ENCODE measurements at places on chromosomes 7 and 10. TPM values are rescaled to one million over a fixed set of nuclear protein-coding genes. Genes with fewer than 3 reads are reported as not detected.
A peak's percentile ranks its signal among the peaks of the same experiment; 100 is the strongest.

The TRPV5 gene
- not detected for total RNA-seq

The ERVW-1 gene
- total RNA-seq = not detected

The CXCL12 gene
- total RNA-seq = 0.77 TPM

The TSPAN12 gene
- 89.3 TPM for total RNA-seq

The CALCR gene
- not detected for total RNA-seq

The MEOX2 gene
- 2.1 TPM for total RNA-seq

The DCLRE1C gene
- 5.4 TPM for total RNA-seq

The CYP17A1 gene
- total RNA-seq = not detected

GRCh38 chr7:134865001-134865845 is 85.8 kb downstream of the CALD1 start:
- DNase-seq = no peak

GRCh38 chr10:87987206-87987605 is 123.8 kb downstream of the PTEN start:
- no peak for DNase-seq

DNA sequence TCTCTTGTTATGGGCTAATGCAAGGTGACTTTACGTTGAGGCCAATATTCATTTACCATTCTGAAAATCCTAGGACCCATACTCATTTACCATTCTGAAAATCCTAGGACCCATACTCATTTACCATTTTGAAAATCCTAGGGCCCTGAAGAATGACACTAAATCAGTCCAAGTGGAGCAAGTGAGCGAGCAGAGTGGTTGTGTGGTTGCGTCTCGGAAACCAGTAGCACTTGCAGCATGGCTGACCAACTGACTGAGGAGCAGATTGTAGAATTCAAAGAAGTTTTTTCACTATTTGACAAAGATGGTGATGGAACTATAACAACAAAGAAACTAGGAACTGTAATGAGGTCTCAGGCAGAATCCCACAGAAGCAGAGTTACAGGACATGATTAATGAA is 6.9 kb downstream of the SAR1A start:
- DNase-seq = no peak

- DNase-seq = no peak
These were observed 100.9 kb downstream of the PDGFA start for GRCh38 chr7:418636-419280.

- no peak for DNase-seq
These were observed 492.5 kb upstream of the AKR1E2 start for GRCh38 chr10:4333459-4333894.

DNA sequence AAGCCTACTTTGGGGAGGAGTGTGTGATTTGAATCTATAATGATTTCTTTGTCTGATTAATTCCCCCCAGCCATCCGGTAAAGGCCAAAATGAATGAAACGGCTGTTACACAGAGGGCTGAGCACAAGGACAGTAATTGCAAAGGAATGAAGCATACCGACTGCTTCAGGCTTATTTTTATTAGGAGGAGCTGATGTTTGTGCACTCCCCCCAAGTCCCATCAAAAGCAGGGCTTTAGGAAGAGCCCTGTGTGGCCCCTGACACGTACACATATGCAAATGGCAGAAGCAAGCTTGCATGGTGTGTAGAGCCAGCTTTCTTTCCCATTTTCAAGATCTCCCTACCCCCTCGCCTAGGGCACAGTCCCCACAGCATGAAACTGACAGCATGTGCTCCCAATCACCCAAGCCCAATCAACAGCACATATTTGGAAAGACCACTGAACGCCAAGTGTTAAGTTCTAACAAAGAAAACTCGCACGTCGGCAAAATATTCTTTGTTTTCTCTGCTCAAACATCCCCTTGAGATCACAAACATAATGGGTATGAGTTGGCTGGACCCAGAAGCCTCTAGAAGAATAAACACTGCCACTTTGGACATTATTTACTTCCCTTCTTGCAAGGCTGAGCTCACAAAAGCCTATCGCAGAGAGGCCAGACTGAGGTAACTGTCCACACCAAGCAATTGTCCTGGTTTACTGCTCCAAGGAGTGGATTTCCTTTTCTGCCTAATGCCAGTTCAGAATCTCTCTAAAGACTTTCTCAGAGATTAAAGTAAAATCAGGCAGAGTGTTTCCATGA is 143.0 kb downstream of the CUBN start:
- peak; percentile 84 for DNase-seq

DNA sequence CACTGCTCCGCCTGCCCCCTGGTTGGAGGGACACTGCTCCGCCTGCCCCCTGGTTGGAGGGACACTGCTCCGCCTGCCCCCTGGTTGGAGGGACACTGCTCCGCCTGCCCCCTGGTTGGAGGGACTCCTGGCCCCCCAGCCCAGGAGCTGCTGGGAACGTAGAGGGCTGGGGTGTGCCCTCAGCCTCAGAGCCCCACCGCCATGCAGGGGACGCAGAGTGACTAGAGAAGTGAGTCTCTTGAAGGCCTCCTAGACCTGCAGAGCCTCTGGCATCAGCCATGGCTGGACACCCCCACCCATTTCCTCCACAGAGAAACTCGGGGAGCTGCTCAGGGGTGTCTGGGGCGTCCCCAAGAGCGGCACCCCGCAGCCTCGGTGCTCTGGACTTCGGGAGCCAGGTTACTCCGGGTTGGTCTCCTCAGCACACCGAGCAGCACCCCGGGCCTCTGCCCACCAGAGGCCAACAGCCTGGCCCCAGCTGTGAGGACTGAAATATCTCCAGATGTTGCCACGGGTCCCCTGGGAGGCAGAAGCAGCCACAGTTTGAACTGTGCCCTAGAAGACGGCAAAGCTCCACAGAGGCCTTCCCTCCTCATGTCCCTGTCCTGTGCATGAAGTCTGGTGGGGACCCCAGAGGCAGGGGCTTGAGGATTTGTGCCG is 191.9 kb downstream of the ELFN1 start:
- DNase-seq = no peak

DNA sequence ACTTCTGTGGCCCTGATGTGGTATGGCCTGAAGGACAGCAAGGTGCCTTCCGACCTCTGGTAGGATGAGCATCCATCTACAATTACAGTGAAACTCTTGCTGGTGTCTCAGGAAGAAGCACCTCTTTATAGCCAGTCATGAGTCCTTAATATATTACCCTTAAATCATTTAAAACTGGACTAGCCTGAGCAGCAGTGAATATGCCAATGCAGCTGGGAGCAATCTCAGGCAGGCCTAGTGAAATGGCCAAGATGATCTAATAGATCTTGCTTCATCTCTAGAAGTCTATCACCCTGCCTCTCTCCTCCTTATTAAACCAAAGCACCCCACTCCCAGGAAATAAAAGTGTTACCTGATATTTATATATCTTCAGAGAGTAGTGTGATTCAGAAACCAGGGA is 66.7 kb upstream of the SORCS3 start:
- DNase-seq = no peak

DNA sequence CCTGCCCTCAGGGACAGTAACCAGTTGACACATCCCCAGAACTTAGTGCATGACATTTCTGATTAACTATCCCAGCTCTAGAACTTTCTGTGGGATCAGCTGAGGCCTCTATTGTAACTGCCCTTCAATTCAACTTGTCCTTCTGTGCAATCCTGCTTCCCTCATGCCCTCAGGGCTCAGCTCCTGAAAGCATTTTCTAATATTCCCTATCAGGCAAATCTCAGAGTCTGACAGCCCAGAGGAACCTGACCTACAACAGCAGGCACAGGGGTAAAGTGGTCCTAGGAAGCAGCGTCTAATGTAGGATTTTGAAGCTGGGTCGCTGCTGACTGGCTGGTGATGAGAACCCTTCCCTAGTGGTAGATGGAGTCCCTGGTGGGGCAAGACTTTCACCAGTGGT is 13.6 kb upstream of the STN1 start:
- DNase-seq = no peak

DNA sequence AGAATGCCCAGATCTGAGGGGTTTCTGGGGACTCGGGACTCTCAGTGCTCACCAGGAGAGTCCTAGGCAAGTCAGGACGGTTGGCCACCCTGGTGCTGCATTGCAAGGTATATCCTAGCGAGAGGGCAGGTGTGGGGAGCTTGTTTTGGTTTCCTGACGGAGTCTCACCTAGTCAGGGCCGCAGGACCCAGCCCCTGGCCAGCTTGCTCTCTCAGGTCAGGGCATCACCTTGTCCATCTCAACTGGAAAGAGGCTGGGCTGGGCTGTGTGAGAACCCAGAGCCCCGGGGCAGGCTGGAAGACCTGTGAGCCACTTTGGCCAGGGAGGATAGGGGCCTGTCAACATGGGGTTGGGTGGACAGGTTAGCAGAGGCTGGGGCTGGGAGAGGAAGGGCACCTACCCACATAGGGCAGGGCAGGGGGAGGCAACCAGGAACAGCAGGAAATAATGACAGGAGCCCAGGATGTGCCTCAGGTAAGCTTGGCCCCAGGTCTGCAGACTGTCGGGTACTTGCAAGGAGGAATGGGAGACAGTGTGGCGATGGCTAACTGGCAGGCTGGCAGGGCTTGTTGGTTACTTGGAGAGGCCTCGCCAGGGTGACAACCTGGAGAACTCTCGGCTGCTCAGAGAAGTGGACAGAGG is 31.5 kb downstream of the DNAJB12 start:
- no peak for DNase-seq

DNA sequence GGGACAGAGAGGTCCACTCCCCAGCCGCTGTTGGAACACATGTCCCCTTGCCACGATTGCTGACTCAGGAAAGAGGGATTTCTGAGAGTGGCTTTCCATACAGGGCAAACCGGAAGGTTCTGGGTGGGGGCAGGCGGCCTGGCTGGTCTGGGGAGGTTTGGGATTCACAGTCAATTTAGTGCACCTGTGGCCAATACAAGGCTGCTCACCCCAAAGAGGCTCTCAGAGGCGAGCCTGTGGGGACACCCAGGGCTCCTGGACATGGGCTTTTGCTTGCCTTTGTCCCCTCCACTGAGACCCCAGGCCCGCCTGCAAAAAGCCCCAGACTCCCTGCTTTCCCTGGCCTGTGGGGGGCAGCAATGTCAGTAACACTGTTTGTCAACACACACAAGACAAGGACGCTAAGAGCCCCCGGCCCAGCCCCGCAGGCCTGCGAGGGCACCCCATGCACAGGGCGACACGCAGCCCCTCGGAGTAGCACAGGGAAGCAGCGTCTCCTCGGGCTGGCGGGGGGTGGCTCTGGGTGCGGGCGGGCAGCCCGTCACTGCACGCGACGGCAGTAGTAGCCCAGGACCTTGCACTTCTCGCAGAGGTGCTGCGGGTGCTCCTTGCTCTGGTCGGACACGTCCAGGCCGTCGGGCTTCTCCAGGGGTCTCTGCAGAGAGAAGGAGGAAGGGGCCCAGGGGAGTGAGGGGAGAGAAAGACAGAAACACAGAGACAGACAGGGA is 38.7 kb downstream of the PPIF start:
- DNase-seq = no peak

DNA sequence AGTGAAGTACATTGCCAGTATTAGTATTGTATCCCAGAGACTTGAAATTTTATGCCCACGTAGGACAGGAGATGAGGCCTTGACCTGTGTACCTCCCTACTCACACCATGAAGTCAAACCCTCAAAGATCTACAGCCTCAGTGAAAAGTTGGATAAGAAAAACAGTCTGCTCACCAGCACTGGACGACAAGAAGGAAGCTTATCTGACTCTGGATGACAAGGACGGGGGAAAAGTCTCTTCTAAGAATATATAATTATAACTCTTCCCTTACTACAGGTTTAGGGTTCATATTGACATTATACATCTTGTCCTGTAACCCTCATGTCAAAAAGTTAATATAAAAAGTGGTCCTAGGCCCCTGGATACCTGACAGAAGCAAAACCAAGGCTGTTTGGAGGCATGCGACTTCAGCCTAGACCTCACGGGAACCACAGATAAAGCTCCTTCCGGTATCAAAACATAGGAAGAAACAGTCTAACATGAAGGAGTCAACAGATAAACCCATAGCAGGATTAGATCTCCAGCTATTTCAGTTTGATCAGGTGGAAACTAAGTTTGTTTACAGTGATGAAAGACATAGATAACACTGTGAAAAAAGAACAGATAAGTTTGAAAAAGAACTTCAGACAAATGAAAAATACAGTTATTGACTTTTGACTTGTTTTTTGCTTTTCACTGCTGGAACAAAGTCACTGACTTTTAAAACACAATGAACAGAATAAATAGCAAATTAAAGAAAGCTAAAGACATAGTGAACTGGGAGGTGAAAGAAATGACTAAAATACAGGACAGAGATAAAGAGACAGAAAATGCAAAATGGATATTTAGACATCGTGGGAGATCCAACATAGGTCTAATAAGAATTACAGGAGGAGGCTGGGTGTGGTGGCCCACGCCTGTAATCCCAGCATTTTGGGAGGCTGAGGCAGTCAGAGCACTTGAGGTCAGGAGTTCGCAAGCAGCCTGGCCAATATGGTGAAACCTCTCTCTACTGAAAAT is 145.9 kb downstream of the PHTF2 start:
- DNase-seq = no peak

DNA sequence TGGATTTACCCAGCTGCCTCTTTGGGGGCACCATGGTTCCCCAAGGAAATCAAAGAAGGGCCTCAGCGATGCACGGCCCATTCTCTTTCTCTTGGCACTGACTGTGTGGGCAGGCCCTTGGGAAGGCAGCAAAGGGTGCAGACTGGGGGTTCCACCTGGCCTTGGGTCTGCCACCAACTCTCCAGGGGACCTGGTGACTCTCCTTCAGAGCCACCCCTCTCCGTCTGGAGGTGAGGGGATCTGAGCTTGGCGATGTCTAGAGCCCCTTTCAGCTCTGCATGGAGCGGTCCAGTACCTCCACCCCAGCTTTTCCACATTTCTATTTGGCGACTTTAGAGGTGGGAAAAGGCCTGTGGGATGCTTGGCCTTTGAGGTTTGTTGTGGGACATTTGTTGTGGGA is 69.1 kb downstream of the C10orf120 start:
- DNase-seq = no peak

GRCh38 chr7:35906191-35906908 is 105.5 kb downstream of the SEPTIN7 start:
- DNase-seq = peak; percentile 80

- no peak for DNase-seq
These were observed 4.2 kb downstream of the TAS2R60 start for GRCh38 chr7:143447466-143447865.

DNA sequence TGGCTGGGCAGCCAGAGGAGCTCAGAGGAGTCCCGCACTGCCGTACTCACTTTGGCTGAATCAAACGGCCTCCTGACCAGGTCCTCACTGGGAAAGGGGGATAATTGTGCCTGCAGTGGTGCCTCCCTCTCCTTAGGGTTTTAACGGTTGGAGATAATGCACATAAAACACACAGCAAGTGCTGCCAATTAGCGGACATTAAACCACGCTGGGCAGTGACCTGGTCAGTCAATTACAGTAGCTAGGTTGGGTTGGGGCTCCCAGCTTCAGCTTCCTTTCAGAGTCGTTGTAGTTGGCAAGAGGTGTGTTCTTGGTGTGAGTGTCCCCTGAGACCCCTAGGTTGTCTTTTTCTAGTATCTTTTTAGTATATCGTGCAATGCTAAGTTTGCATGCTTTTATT is 146.6 kb downstream of the C10orf105 start:
- no peak for DNase-seq
